Left ventricle myocardium superior (tissue), 1 donor: ENCODE measurements at places on chromosomes 6 and 20.

GRCh38 chr20:4604580-4604979 lies 117.1 kb upstream of the PRND start:
- no peak for DNase-seq

DNA sequence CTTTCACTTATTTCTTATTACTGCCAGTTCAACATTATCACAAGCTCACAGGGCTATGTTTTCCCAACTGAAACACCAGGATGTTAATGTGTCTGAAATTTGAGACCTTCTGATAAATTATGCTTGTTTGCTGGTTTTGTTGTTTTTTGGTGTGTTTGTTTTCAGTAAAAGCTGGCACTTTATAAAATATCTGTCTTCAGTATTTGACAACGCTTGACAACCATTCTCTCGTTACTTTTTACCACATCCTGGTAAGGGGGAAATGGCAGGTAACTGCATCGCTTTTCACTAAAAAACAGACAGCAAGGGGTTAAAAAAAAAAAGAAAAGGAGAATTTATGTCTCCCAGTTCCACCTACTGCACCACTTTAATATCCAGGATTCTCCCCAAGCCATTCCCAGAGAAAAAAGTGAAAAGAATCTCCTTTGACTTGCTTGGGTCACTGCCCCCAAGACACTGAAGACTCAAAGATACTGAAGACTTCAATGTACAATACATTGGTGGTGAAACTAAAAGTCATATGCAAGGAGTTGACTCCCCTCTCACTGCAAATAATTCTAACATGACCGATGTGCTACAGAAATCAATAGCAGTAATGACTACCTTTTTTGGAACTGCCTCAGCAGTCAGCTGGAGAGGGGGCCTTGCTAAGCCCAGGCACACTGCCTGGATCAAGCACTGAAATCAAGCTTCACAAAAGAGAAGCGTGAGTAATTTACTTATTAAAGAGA lies 88.9 kb downstream of the HIVEP2 start:
- no peak for DNase-seq

GRCh38 chr6:139820210-139820609 lies 445.8 kb upstream of the CITED2 start:
- no peak for DNase-seq

GRCh38 chr20:35630636-35631035 lies 15.0 kb downstream of the SPAG4 start:
- no peak for DNase-seq

DNA sequence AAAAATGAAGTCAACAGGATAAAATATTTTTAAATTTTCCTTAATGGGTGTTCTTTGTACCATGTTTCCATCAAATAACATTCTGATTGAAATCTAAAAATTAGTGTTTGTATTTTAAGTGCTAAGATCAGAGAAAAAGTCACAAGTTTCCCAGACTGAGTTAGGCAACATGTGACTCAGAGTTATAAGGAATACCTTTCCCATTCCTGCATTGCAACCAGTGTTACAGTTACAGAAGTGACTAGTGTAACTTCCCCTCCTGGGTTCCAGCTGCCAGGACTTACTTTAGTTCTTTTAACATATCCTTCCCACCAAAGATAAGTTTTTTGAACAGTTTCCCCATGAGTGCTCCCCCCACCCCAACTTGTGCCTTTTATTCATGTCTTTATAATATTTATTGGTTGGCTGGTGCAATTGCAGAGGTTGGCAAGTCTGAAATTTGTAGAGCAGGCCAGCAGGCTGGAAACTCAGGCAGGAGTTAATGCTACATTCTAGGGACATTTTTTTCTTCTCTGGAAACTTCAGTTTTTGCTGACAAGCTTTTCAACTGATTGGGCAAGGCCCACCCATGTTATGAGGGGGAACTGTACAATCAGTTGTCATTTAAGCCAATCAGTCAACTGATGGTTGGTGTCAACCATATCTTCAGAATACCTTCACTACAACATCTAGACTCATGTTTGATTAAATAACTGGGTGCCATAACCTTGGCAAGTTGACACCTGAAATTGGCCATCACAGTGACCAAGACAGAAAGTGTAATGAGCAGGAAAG lies 22.9 kb upstream of the ESR1 start:
- DNase-seq: no peak

GRCh38 chr6:77462359-77463307 lies 658 bp downstream of the HTR1B start:
- no peak for DNase-seq

DNA sequence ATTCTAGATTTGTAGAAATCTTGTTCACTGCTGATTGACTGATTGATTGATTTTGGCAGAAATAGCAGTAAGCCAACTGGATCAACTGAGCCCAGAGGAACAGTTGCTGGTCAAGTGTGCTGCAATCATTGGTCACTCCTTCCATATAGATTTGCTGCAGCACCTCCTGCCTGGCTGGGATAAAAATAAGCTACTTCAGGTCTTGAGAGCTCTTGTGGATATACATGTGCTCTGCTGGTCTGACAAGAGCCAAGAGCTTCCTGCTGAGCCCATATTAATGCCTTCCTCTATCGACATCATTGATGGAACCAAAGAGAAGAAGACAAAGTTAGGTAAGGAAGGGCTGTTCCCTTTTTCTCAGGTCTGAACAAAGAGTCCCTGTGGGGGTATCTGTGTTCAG lies 31.2 kb downstream of the TREML1 start:
- no peak for DNase-seq

DNA sequence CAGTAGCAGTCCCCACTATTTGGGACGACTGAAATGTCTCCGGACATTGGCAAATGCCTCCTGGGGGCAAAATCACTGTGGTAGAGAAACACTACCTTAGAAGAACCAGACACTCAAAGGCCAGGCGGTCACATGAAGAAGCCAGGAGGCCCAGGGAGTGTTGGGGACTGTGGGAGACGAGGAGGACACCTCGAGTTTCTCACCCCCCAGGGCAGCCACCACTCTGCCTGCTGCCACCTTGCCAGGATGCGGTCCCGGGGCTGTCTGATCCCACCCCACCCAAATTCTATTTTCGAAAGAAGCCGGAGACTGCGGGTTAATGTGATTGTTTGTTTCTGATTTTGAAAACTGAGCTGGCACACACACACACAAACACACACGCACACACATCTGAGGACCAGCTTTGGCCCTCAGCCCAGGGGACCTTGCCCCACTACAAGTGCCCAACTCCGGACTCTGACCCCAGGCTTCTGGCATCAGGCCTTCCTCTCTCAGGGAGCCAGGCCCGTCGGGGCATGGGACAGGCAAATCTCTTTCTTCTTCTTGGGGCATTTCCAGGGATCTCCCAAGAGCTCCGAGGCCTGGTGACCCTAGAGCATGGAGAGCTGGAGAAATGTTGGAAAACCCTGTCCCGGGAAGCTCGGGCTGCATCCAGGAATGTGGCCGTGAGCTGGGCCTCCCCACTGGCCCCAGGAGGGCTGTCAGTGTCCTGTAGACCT lies 187.5 kb upstream of the PMEPA1 start:
- DNase-seq: no peak
